Fibroblast of the conjunctiva (primary cell): ENCODE measurements at places on chromosomes 2 and 18.

- no peak for DNase-seq
Measured at GRCh38 chr2:130966149-130966774, 127.0 kb downstream of the FAM168B start.

- DNase-seq: no peak
Measured at GRCh38 chr2:218863021-218863520, 3.5 kb downstream of the WNT6 start.

DNA sequence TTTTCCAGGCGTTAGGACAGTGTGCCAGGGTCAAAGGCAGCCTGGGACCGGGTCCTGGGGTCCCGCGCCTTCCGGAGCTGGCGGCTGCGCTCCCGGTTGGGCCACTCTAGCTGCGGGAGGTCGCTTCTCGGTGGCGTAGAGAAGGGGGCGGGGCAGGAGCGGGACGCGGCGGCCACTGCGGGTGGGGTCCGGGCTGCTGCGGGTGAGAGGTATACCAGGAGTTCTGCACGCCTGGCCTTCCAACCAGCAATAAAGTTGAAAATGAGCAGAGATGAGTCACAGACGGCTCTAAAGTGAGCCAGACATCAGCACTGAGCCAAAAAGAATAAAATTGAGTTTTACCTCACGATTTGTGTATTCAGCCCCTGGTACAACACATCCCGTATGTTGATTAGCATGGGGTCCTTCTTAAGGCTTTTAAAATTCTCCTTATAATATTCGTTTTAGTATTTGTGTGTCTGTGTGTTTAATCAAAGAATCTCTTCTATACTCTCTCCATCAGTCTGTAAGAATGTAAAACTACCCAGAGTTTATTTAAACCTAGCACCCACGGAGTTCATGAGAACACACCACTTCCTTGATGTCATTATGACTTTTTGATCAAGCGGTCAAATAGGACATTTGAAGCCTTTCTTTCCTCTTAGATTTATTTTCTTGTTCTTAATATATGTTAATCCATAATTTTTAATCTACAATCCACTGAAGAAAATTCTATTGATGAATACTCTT, at the start of gene C1GALT1C1L:
Gene C1GALT1C1L (minus strand): TSS at position 108 of the 729 bp plus-strand sequence. CDS start 107 bp downstream, at position 1.
- peak; percentile 18 for DNase-seq

- no peak for DNase-seq
Measured at GRCh38 chr2:30108851-30109250, 38.0 kb upstream of the YPEL5 start.

DNA sequence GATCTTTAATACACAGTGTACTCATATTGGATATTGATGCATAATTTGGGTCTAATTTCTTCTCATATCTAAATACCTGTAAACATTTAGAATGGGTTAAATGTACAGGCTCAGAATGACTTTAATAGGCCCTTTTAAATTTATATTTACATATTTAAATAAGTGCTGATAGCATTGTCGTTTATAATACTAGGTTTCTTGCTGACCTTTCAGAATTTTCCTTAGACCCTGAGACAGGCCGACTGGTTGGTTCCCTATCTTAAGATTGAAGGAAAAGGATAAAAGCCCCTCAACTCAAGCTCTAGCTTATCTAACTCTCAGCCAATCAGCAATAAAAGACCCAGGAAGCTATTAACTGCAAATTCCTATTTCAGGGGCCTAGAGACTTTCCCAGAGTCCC, 67.8 kb upstream of the HNMT start:
- no peak for DNase-seq

DNA sequence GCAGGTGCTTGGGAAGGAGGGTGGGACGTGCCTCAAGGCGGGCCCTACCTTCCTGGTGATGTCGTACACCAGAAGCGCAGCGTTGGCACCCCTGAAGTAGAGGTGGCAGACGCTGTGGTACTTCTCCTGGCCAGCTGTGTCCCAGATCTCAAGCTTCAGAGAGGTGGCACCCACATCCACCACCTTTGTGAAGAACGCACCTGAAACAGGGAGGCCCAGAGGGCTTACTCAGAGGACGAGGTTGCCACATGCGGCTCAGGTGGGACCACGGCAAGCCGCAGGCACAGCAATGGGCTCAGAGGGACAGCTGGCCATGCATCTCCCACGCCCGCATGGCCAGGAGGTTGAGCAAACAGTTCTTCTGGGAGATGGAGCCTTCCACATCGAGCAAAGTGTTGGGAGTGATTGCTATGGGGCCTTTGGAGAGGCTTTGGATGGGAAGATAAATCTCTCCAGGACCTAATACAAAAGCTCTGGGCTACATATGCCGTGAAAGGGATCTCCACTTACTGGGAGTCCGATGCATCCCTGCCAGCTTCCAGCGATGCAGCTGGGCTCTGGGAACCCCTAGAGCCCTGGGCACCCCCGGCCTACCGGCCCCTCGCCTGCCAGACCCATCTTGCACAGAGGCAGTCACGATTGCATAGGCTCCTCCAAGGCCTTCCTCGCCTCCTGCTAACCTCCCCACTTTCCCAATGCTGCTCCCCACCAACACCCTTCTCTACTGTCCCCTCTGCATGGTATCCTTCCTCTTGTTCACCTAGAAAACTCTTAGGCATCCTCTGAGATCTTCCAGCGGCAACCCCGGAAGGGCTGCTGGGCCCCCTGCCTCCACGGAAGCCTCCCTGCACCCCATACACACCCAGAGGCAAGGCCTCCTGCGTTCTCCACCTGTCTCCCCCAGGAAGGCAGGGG, 11.8 kb downstream of the PRLH start:
- DNase-seq: no peak

DNA sequence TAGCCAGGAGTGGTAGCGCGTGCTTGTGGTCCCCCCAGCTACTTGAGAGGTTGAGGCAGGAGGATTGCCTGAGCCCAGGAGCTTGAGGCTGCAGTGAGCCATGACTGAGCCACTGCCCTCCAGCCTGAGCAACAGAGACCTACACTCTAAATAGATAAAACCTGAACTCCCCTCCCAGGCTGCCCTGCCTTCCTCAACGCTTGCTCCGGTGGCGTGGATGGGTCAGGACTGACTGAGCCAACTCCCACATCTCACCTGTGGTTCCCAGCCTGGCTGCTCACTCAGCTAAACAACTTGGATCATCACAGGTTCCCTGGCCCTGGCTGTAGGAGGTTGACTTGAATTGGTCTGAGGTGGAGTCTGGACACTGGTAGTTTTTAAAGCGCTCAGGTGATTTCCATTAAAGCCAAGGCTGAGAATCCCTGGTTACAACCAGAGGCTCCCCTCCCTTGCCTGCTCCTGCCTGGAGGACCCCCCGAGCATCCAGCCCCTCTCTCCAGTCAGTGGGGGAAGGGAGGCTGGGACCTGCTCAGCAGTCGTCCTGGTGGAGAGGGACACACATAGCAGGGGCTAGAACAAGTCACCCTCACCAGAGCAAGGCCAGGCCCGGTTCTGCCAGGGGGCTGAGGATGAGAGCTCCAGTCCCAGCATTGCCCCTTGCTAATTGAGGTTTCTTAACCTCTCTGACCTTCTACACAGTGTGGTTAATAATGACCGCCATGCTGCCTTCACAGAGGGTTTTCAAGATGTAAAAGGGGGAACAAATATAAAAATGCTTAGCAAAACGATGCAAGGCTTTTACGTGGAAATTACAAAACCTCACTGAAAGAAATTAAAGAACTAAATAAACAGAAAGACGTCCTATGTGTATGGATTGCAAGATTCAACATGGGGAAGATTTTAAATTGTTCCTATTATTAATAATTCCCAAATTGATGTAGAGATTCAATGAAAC, 46.9 kb upstream of the TAF1B start:
- DNase-seq: no peak

GRCh38 chr2:123770996-123771720, 253.9 kb upstream of the CNTNAP5 start:
- no peak for DNase-seq

DNA sequence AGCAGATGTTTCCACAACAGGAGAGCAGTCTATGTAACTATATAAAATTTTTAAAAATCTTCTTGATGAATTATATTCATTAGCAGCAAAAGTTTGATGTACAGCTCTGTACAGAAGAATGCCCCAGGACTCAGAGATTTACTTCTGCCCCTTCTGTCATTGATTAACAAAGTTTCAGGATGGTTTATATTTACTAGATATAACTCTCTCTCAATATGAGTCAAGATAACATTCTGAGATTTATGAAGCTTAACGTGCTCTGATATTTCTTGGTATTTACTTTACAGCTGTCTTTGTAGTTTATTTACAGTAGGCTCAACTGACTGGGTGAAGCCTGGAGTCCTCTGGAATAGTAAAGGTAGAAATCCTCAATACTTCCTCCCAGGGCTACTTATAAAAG, 93.6 kb upstream of the HNMT start:
- DNase-seq: no peak

GRCh38 chr2:121167411-121167810, 117.6 kb downstream of the TFCP2L1 start:
- no peak for DNase-seq

GRCh38 chr18:64283059-64283458, 134.2 kb upstream of the LINC00305 start:
- no peak for DNase-seq

GRCh38 chr2:48756289-48756688, 765 bp upstream of the LHCGR start:
- no peak for DNase-seq

DNA sequence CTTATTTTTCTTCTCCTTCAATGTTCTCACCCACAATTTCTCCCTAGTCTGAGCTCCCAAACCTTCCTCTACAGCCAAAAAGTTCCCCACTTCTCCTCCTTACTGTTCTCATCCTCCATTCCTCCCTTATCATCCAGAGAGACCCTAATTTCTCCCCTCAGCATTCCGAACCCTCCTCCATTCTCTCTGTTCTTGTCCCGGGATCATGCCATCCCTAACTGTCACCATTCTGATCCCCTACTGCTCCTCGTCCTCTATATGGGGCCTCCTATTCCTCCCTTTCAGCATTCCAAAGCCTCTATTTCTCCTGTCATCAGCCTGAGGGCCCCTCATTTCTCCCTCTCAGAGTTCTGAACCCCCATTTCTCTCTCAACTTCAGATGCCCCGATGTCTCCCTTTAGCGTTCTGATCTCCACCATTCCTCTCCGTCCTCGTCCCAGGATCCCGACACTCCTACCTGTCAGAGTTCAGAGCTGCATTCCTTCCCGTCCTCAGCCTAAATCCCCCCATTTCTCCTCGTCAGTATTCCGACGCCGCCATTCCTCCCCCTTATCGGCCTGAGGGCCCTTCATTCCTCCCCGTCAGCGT, 522 bp downstream of the MBD1 start:
- DNase-seq: no peak

GRCh38 chr2:187138265-187138664, 289.3 kb upstream of the ZSWIM2 start:
- peak; percentile 16 for DNase-seq

GRCh38 chr2:45083175-45083574, 73.9 kb upstream of the SIX2 start:
- no peak for DNase-seq

DNA sequence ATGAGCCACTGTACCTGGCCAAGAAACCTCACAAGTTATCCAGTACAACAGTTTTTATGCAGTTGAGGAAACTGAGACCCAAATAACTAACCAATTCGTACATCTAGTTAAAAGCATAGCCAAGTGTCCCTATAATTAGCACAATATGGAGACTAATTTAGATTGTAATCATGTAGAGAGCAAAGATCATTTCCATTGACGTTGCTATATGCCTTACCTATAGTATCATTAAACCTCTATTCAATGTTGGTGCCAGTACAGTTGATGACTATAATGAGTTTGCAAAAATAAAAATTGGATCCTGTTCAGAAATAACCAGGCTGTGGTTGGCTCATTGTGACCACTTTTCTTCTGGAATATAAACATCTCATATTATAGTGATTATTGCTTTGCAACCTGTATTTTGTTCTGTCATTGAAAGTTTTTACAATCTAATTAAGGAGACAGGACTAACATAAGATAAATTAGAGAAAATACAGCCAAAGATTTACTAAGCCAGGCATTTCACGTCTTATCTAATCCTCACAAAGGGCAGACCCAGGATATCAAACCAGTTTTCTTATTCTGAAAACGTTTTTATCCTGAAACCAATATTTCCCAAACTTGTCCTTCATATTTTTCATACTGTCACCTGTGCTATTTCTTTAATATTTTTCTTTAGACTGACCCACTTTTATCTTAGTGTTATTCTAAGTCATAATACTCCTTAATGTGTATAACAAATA, 130.0 kb upstream of the STON1 start:
- DNase-seq: no peak

GRCh38 chr18:58046093-58046793, 2.2 kb downstream of the NEDD4L start:
- DNase-seq: no peak

DNA sequence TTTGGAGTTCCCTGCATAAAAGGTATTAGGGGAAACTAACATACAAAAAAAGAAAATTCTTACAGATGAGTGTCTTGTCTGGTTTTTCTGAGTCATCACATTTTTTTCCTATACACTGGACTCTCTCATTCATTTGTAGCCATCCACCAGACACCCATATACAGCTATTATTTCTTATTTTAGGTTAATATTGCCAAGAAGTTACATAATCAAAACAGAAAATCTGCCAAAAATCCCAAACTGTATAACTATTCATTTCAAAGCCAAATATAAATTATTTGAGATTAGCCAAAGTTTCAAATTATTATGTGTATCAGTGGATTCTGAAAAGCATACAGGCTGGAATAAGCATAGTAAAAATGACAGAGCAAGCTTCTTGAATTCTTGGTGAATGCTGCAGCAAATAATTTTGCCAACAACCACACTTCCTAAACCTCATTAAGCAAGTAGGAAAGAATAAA, 191.2 kb downstream of the NCKAP5 start:
- DNase-seq: no peak

- DNase-seq: no peak
Measured at GRCh38 chr2:188176620-188177019, 115.1 kb upstream of the GULP1 start.

- DNase-seq: no peak
Measured at GRCh38 chr2:228611171-228611570, 429.7 kb upstream of the SPHKAP start.

DNA sequence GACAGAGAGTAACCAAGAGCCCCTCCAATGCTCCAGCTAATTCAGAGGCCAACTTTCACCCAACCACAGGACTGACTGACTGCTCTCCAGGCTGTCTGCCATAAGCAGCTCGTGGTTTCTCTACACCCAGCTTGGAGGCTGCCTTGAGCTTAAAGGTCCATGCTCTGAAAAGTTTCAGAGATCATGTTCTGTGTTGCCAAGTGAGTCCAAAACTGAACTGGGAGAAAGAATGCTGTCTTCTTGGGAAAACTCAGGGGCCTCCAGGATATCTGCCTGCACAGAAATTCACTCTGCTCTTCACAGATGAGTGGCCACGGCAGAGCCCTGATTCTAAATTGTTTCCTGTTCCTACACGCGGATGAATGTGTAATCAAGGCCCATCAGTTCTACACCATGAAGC, 51.1 kb downstream of the LPIN2 start:
- no peak for DNase-seq

- peak; percentile 89 for DNase-seq
Measured at GRCh38 chr18:45974088-45974536, 7.0 kb upstream of the EPG5 start.

DNA sequence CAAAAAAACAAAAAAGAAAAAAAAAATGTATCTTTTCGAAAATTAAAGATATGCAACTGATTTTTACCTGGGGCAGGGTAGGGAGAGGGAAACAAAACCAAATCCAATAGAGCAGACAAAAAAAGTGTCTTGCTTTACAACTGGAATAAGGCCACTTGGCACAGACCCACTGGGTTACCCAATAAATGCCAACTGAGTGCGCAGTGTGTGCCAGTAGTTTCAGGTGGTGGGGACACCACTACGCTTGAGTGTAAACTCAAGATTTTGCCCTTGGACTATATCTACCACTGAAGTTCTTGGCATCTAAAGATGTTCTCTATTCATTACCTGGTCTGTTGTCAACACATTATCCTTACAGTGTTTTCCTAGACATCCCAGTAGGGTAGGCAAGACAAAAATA, 16.3 kb downstream of the VPS4B start:
- no peak for DNase-seq
